ENCODE measurements at places on chromosomes 12 and 14.

GRCh38 chr12:118480235-118480634 lies 103.9 kb downstream of the SUDS3 start:
- no peak for DNase-seq

DNA sequence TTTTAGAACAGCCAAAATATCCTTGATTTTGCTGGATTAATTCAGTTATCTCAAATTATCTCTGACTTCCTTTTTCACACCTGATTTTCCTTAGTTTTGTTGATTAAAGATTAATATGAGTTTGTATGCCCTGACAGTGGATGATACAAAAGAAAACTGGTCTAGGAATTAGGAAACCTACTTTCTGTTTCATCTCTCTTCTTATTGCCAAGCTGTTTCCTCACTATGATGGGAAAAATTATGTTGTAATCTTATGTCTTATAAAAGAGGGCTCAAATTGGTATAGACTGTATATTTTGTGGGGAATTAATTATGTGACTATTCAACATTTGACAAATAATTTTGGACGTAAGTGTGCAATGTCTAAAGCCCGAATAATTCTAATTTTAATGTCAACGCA lies 271.6 kb downstream of the FBXL14 start:
- no peak for DNase-seq

DNA sequence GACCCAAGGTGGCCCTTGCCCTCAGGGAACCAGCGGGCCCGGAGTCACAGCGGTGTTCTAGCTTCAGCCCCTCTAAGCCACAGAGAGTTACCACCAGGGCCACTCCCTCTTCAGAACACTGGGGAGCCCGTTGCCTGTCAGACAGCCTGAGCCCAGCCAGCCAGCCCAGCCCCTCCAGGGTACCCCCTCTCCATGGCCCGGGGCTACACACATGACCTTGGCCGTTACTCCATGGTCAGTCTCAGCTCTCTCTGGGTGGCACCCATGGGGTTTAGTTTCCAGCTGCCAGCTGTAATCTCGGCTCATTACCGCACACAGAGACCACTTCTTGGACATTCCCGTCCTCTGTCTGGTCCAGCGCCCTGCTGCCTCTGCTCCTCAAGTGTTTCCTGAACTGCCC lies 35.0 kb downstream of the PPP2R5C start:
- no peak for DNase-seq

DNA sequence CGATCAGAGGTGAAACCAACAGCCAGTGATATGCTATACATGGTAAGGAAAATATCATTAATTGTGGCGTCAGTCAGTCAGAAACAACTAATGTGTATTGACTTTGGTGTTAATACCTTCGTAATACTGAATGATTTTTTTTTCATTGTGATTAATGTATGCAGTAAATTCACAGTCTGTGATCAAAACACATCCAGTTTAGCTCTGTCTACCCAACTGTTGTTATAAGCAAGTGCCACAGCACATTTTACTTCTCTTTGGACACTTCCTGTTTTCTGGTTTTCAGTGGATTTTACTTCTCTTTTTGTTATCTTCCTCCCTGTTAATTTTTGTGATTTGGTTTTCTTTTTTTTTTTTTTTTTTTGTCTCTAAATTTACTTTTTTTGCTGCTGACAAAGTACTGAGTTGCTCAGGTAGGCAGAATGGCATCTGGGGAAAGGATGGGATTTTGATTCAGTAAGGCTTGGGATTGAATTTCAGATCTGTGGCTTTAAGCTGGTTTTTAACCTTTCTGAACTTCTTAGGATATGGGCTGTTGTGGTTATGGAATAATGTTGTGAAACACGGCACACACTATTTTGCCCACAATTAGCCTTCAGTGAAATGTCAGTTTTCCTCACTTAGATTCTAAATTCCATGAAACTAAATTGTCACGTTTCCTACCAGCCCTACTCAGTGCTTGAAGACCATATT lies 604 bp downstream of the GLIPR1 start:
- no peak for DNase-seq

GRCh38 chr12:26379777-26380467 lies 184.5 kb downstream of the SSPN start:
- no peak for DNase-seq

DNA sequence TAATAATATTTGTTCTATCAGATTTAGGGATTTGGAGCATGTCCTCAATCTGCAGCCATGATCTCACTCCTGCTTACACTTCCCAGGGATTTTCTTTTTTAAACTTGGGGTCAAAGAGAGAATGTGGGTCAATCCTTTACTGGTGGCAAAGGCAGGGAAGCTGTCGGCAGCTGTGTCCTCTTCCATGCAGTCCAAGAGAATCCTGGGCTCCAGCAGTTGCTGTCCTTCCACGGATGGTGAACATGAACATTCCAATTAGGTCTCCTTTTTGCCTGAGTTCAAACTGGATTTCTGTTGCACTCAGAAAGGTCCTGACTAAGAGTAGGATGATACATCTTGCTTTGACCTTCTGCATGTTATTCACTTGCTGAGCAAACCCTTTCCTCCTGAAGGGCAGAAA lies 73.9 kb downstream of the ARL6IP4 start:
- no peak for DNase-seq

GRCh38 chr12:111353603-111354295 lies 15.1 kb downstream of the PHETA1 start:
- no peak for DNase-seq

DNA sequence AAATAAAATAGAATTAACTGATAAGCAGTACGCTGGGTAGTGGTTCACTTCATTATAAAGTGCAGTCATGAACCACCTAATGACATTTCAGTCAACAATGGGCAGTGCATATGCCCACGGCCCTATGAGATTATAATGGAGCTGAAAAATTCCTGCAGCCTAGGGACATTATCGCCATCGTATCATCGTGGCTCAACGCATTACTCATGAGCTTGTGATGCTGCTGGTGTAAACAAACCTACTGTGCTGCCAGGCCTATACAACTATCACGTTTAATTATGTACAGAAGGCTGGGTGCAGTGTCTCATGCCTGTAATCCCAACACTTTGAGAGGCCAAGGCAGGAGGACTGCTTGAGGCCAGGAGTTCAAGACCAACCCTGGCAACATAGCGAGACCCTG lies 62.3 kb upstream of the TMEM263 start:
- no peak for DNase-seq

GRCh38 chr12:70608184-70608583 lies 29.0 kb downstream of the PTPRB start:
- no peak for DNase-seq

DNA sequence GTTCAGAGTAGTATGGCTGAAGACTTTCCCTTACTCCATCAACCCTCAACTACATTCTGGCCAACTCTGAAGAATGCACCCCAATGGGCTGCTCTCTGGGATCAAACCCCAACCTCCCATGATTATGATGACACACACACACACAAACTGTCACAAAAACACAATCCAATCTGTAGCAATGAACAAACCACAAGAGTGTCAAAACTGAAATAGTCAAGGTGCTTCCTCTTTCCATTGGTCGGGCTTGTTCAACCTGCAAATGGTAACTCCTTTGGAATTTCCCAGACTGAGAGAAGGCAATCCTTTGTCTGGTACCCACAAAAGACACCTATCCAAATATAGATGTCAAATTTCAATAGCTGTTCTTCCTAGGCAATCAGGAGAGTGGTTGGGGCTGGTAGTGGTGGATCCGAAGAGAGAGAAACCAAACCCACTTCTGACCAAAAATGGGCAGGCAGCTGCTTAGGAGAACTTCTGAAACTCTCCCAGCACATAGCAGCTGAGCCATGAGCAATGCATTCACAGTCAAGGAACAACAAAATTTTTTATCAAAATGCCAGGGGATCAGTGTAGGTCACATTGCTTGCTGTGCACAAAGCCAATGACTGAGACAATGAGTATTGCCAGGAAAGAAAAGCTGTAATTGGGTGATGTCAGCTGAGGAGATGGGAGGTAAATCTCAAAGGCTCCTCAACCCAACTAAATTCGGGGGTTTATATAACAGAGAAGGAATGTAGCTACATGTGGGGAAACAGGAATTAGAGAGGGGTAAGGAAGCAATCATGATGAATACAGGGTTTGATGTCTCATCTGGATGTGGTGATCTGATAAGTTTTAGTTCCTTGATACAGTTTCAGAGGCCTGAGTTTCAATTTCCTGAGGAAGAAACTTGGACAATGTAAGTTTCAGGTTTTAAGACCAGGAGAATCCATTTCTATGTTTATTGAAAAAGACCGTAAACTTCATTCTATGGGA lies 191.4 kb downstream of the KITLG start:
- DNase-seq: no peak

GRCh38 chr14:99415496-99416281 lies 65.0 kb downstream of the SETD3 start:
- DNase-seq: peak; percentile 57

DNA sequence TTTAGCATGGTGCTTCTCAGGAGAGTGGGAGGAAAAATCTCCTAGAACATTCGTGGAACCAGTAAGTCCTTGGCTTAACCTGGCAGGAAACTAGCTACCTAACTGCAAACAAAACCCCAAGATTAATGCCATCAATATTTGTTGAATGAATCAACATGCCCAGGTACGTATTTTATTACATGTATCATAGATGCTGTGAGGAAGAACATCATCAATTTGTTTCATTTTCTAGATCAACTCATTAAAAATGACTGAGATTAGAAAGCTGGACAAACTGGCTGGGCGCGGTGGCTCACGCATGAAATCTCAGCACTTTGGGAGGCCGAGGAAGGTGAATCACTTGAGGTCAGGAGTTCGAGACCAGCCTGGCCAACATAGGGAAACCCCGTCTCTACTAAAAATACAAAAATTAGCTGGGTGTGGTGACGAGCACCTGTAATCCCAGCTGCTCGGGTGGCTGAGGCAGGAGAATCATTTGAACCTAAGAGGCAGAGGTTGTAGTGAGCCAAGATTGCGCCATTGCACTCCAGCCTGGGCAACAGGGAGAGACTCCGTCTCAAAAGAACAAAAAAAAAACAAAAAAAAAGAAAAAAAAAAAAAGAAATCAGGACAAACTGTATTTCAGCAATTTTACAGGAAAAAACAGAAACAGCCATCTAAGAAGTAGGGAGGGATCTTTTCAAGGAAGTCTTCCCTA lies 88.7 kb downstream of the NTN4 start:
- DNase-seq: no peak

GRCh38 chr14:105023144-105023543 lies 2.3 kb upstream of the CDCA4 start:
- DNase-seq: no peak

DNA sequence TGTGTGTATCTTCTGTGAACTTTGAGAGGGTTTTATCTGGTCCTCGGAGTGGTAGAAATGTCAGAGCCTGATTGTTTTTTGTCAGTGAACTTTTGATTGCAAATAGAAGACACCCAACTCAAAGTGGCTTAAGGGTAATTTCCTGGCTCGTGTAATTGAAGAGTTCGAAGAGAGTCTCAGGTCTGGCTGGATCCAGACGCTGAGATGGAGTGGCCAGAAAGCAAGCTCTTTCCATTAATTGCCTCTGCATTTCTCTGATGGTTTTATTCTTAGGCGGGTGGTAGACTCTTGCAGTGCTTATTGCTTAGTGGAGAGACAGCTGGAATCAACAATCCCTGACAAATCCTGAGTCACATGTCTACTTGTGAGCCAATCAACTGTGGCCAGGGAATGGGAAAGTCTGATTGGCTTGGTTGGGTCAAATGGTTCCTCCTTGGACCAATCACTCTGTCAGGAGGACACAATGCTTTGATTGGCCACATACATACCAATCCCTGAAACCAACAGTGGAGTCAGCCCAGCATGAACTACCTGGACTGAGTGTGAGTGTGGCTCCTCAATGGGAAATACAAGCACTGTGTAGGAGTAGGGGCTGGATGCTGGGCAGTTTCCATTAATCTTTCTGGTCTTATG lies 330.5 kb downstream of the AACS start:
- DNase-seq: no peak

DNA sequence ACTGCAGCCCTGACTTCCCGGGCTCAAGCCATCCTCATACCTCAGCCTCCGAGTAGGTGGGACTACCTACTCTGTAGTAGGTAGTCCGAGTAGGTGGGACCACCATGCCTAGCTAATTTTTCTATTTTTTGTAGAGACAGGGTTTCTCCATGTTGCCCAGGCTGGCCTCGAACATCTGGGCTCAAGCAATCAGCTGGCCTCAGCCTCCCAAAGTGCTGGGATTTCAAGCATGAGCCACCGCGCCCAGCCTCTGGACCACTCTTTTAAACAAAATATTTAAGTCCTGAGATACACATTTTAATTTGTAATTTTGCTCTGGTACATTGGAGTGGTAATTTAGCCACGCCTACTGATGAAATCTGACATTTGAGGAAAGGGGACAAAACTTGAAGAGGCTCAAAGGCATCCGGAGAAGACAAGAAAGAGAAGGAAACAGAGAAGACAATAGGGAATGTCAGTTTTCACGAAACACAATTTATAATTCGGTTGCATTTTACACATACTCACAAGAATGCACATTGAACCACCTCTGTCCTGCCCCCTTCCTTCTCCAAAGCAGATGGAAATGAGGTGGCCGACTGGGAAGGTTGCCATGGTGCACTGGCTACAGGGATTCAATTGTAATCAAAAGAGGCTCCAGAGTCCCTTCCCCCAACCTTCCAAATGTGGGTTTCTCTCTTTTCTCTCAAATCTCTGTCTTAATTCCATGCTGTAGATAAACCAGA lies 9.7 kb upstream of the TUBA1A start:
- no peak for DNase-seq

DNA sequence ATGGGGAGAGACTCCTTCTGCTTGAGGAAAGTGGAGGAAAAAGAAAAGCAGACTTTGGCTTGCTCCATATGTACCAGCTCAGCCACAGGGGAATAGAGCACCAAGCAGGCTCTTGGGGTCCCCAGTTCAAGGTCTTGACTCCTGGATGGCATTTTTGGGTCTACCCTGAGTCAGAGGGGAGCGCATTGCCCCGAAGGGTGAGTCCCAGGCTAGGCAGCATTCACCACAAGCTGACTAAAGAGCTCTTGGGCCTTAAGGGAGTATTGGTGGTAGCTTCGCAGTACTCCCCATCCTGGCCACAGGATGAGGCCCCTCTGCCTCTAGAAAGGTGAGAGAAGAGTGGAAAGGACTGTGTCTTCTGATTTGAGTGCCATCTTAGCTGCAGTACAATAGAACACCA lies 19.8 kb upstream of the UNC79 start:
- no peak for DNase-seq
